Fibroblast of lung (primary cell): ENCODE measurements at places on chromosomes 2 and 18. TPM values are rescaled to one million over a fixed set of nuclear protein-coding genes. Genes with fewer than 3 reads are reported as not detected.

The KCNG3 gene
- under 0.01 TPM in 1 of 2 replicates, not detected in the other for total RNA-seq

DNA sequence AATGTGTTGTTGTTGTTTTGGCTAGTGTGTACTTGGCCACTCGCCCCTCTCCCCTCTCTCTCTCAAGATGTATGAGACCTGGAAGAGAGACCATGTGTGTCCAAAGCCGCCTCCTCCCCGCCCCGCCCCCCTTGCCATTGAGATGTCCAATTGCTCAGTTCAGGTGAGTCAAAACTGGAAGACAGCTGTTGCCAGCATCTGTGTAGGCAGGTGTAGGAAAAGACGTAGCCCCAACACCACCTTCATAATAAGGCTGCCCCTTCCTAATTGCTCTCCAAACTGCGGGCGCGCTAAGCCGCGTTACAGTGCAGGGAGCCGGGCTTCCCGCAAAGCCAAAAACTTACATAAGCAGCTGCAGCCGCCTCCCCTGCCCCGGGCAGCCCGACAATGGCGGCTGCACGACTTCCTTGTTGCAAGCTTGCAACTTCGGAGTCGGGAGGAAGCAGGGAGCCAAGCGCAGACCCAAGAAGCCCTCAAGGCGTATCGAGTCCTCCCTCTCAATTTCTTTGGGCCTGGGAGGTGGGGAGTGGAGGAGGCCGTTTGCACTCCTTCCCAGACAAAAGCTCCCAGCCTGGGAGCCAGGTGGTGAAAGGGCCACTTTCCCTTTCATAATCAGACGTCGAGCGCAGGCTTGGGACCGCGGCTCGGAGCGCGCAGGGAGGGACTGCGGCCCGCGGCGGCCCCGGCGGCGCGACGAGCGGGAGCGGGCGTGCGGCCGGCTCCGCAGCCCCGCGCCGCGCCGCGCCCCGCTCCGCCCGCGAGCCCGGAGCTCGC lies 882 bp downstream of the ZBTB14 start:
- peak; percentile 58 for DNase-seq

GRCh38 chr2:111160758-111161157 lies 40.0 kb downstream of the BCL2L11 start:
- peak; percentile 94 for DNase-seq

The EN1 gene
- under 0.01 TPM in 1 of 2 replicates, not detected in the other for total RNA-seq

The SALL3 gene
- not detected in 2 replicates for total RNA-seq

DNA sequence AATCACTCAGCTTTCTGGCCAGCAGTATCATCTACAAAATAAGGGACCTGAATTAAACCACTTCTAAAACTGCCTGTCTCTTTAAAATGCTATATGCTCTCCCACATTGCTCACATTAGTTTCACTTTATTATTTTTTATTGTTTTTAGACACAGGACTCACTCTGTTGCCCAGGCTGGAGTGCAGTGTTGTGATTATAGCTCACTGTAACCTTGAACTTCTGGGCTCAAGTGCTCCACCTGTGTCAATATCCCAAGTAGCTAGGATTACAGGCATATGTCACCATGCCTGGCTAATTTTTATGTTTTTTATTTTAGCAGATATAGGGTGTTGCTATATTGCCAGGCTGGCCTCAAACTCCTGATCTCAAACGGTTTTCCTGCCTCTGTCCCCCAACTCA lies 591.3 kb upstream of the ZNF804A start:
- DNase-seq, result no peak

The CREG2 gene
- under 0.01 and 0.50 TPM in 2 replicates for total RNA-seq
